ENCODE measurements at places on chromosomes 11 and 22. TPM values are rescaled to one million over a fixed set of nuclear protein-coding genes. Genes with fewer than 3 reads are reported as not detected.
A peak's percentile ranks its signal among the peaks of the same experiment; 100 is the strongest.

GRCh38 chr11:28049338-28050216 is 58.4 kb downstream of the KIF18A start:
- no peak overlapping the region for H3K27ac ChIP-seq
- no peak for DNase-seq
- H3K4me3 ChIP-seq: no peak overlapping the region
- H3K36me3 ChIP-seq: no peaks in the 10 kb centered on the region
- H3K27me3 ChIP-seq: no peaks in the 10 kb centered on the region

DNA sequence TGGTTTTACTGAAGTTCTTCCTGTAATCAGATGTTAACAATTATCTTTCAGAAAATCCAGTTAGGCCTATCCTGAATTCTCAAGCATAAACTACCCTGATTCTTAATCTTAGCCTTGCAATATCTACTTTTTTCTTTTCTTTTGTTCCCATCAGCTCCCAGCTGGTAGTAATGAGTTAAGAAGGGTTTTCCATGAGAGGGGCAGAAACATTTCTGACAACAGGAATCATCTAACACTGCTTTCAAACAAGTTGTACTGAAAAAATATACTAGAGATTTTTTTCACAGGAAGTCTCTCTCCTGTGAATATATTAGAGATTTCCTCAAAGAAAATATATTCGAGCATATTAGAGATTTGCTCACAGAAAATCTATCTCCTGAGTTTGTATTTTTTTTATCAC is 3.3 kb upstream of the TRIM6 start:
- H3K27me3 ChIP-seq: peaks cover 19% of the 10 kb centered on the region
- no peak overlapping the region for H3K27ac ChIP-seq
- no peak overlapping the region for H3K4me3 ChIP-seq
- peaks cover 2% of the 10 kb centered on the region for H3K36me3 ChIP-seq
- no peak for DNase-seq
- peaks cover 6% of the 10 kb centered on the region for H3K4me1 ChIP-seq

DNA sequence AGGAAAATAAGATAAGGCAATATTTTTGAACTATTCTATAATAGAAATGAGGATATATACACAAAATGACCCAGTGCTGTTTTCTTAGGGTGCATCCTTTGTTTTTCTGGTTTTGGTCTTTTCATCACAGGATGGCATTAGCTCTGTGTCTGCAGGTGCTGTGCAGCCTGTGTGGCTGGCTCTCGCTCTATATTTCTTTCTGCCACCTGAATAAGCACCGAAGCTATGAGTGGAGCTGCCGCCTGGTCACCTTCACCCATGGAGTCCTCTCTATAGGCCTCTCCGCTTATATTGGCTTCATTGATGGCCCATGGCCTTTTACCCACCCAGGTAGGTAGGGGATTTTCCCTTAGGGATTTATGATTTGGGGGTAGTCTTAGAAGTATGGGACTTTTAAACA is 2.2 kb downstream of the TLCD5 start:
- H3K4me1 ChIP-seq: peaks cover 29% of the 10 kb centered on the region
- peaks cover 57% of the 10 kb centered on the region for H3K27me3 ChIP-seq
- no peaks in the 10 kb centered on the region for H3K36me3 ChIP-seq
- no peak for DNase-seq
- no peak overlapping the region for H3K27ac ChIP-seq

DNA sequence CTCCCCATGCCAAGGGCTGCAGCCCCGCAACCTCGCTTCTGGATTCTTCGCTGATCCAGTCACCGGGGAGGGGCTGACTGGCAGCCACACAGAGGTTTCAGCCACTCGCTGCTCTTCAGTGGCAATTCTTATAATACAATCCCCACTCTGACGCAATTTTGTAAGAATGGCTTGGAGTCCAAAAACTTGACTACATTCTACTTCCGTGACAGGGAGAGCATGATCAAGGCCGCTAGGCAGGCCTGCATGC is 14.9 kb downstream of the PPM1F start:
- no peak for DNase-seq
- peaks cover 36% of the 10 kb centered on the region for H3K4me1 ChIP-seq
- H3K27ac ChIP-seq: peak overlapping the region; percentile 88
- H3K4me3 ChIP-seq: peak overlapping the region; percentile 83
- H3K27me3 ChIP-seq: no peaks in the 10 kb centered on the region

DNA sequence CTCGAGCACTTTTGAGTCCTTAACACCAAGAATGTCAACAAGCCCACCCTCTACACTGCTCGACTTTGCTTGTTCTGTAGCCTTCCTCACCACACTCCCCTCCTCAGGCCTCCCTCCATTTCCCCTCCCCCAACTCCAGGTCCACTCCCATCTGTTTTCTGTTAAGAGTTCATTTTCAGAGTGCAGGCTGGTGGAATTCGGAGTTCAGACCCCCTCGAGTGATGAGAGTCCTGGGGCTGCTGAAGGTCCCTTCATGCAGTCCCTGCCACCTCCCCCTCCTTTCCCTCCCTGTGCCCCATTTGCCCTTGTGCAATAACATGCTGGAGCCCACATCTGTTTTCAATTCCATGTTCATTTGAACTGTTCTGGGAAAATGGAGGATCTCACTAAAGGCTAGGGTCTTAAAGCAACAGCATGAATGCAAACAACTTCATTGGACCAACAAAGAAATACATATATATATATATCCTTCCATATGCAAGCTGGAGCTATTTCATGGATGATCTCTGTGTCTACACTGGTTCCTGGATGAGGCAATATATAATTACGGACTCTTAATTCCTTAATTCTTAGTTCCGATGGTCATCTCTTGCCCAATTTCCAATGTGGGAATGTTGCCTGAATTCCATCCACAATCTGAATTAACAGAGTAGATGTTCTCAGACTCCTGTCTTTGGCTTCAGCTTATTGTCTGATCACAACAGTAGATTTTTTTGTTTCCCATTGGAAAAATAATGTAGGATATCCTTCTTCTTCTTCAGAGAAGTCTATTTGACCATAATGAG is 340.4 kb downstream of the ETS1 start:
- H3K36me3 ChIP-seq: no peaks in the 10 kb centered on the region
- peaks cover 12% of the 10 kb centered on the region for H3K27me3 ChIP-seq
- no peak overlapping the region for H3K4me3 ChIP-seq

- DNase-seq: no peak
- H3K27ac ChIP-seq: no peak overlapping the region
- H3K4me1 ChIP-seq: peaks cover 20% of the 10 kb centered on the region
- no peak overlapping the region for H3K4me3 ChIP-seq
- no peaks in the 10 kb centered on the region for H3K27me3 ChIP-seq
Measured at GRCh38 chr22:49833340-49834007, 5.8 kb upstream of the BRD1 start.

DNA sequence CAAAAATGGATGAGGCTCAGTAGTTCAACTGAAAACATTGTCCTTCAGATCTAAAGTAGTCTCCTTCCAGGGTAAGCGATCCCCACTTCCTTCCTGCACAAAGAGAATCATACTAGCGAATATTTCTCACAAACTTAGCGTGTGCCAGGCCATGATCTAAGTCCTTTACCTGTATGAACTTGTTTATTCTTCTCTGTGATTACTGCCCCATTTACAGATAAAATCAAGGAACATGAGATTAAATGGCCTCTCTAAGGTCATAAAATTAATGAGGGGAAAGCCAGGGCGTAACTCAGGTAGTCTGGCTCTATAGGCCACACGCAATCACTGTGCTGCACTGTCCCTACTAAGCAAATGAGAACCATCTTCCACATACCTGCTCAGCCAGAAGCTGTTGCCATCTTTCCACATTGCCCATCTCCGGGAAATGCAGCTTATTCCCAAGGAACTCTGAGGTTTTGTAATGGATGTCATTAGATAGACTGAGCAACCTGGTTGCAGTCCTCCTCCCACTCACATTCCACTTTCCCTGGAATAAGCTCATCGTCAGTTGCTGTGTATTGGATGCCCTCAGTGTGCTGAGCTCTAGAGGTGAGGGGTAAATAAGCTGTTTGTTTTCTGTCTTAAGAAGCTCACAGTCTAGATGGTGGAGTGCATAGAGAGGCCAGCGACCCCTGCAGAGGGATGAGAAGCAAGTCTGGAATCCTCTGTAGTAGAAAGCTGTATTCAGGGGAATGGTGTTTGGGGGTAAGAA is 146.3 kb downstream of the SNX19 start:
- H3K27me3 ChIP-seq: peaks cover 14% of the 10 kb centered on the region
- H3K4me3 ChIP-seq: no peak overlapping the region
- peaks cover 8% of the 10 kb centered on the region for H3K4me1 ChIP-seq
- H3K27ac ChIP-seq: no peak overlapping the region

DNA sequence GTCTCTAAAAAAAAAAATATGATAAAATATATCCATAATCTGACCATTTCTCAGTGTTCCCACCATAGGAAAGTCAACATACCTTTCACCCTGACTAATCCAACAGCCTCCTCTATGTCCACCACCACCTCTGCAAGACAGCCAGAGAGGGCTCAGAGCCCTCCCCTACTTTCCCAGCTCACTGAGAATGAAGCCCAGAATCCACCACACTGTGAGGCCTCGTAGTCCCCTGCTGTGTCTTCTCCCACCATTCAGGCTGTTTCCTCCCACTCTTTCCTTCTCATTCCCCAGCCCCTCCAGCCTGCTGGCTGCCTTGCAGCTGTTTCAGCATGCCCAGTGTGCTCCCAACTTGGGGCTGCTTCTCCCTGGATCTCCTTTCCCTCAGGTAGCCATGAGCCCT is 27.0 kb downstream of the SGSM3 start:
- H3K27ac ChIP-seq: peak overlapping the region; percentile 92
- H3K4me1 ChIP-seq: peaks cover 46% of the 10 kb centered on the region
- H3K4me3 ChIP-seq: no peak overlapping the region
- H3K27me3 ChIP-seq: no peaks in the 10 kb centered on the region

DNA sequence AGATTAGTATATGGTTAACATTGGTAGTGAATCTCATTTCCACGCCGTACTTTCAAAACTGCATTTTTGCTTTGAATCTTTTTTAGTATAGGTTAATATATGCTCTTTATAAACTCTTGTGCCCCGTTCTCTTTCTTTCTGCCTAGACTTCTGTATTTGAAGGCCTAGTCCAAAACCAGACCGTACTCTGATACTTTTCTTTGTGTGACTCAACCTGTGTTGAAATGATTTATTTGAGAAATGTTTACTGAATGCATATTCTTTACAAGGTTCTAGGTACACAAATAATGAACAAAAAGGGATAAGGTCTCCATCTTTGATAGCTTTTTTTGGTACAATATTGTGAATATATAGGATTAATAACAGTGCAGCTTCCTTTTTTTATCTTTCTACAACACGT is 68.3 kb downstream of the HIPK3 start:
- peak overlapping the region; percentile 77 for H3K27ac ChIP-seq
- no peaks in the 10 kb centered on the region for H3K27me3 ChIP-seq
- H3K36me3 ChIP-seq: no peaks in the 10 kb centered on the region
- H3K4me1 ChIP-seq: peaks cover 34% of the 10 kb centered on the region
- H3K4me3 ChIP-seq: no peak overlapping the region

DNA sequence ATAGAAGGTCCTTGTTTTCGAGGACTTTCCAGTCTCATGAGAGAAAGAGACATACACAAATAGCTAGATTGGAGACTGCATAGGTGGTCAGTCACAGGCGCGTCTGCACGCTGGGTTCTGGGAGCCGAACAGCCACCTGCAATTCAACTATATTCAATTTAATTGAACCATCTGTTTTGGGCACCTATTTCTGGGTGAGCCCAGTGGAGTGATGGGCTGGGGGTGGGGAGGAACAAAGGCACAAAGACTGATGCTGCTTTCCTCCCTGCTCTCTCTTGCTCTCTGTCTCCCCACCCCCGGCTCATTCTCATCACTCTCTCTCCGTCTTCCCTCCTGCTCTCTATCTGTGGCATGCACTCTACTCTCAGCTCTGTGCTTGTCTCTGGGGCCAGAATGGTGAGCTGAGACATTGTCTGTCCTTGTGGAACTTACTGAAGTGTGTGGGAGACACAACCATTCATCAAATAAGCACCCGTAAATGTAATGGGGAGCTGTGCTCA is 48.1 kb upstream of the B3GAT1 start:
- no peak overlapping the region for H3K27ac ChIP-seq
- H3K27me3 ChIP-seq: peaks cover 27% of the 10 kb centered on the region
- no peak for DNase-seq
- H3K4me3 ChIP-seq: no peak overlapping the region

DNA sequence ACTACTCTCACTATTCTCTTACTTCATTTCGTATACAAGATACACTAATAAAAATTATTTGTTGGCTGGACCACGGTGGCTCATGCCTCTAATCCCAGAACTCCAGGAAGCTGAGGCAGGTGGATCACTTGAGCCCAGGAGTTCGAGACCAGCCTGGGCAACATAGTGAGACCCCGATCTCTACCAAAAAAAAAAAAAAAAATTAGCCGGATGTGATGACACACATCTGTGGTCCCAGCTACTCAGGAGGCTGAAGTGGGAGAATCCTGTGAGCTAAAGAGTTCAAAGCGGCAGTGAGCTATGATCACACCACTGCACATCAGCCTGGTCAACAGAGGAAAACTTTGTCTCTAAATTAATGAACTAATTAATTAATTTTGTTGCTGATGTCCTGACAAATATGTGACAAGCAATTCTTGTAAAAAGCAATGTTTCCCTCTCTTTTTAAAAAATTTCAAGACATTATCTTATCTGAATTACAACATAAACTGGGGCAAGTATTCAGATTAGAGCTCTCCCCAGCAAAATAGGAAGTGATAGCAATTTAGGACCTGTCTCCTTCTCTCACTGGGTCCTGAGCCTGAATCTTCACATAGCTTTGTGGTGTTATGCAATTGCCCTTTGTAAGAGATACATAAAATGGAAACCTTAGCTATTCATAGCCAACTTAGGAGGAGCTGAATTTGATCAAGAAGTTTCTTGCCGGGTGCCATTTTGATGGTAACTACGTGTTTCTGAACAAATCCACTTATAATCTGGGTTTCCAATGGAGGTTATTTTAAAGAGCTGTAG is 17.6 kb upstream of the TMA7B start:
- DNase-seq: no peak
- H3K27ac ChIP-seq: no peak overlapping the region
- no peaks in the 10 kb centered on the region for H3K27me3 ChIP-seq
- H3K36me3 ChIP-seq: no peaks in the 10 kb centered on the region
- peak overlapping the region; percentile 65 for H3K4me3 ChIP-seq

GRCh38 chr11:45048870-45049691 is 97.4 kb upstream of the PRDM11 start:
- H3K27me3 ChIP-seq: peaks cover 40% of the 10 kb centered on the region
- peak overlapping the region; percentile 51 for H3K27ac ChIP-seq
- no peak overlapping the region for H3K4me3 ChIP-seq

DNA sequence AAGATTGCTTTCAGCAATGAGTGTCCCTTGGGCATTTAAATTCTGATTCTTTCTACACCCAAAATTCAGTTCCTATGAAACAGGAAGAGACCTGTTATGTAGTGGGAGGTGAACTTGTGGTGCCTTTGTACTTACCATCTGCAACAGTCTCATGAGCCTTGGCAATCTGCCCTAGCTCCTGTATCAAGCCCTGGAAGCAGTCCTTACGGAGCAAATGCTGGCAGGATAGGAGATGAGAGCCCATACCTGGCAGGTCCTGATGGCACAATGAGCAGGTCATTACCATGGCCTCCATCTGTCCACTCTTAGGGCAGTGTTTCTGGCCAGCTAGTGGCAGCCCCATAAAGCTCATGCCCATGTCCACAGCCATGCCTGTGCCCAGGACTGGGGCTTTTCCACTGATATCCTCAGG is 10.8 kb downstream of the TRIM66 start:
- DNase-seq: no peak
- H3K36me3 ChIP-seq: peaks cover 7% of the 10 kb centered on the region
- H3K27me3 ChIP-seq: no peaks in the 10 kb centered on the region
- H3K4me1 ChIP-seq: no peaks in the 10 kb centered on the region

Gene CDC42BPG
- total RNA-seq: 7.7 TPM

Gene CKAP5
- 33.7 TPM for total RNA-seq

Gene RASSF10
- total RNA-seq: not detected

Gene MPEG1
- 5.4 TPM for total RNA-seq

Gene MYOD1
- not detected for total RNA-seq

Gene MRGPRF
- total RNA-seq: not detected
